ENCODE measurements at places on chromosomes 12 and 14. TPM values are rescaled to one million over a fixed set of nuclear protein-coding genes. Genes with fewer than 3 reads are reported as not detected.

Gene HSPA2
- 5.8 TPM for total RNA-seq

Gene NKX2-1
- not detected for total RNA-seq

Gene COQ6
- total RNA-seq, result 20.7 TPM

Gene LBHD2
- not detected for total RNA-seq

Gene ACSM4
- total RNA-seq, result not detected

Gene ST8SIA1
- total RNA-seq, result 0.37 TPM
